Activated gamma-delta T cell treated with Interleukin-2 at 50 U/mL for 16 hours (primary cell): ENCODE measurements at places on chromosomes 5 and 9.

DNA sequence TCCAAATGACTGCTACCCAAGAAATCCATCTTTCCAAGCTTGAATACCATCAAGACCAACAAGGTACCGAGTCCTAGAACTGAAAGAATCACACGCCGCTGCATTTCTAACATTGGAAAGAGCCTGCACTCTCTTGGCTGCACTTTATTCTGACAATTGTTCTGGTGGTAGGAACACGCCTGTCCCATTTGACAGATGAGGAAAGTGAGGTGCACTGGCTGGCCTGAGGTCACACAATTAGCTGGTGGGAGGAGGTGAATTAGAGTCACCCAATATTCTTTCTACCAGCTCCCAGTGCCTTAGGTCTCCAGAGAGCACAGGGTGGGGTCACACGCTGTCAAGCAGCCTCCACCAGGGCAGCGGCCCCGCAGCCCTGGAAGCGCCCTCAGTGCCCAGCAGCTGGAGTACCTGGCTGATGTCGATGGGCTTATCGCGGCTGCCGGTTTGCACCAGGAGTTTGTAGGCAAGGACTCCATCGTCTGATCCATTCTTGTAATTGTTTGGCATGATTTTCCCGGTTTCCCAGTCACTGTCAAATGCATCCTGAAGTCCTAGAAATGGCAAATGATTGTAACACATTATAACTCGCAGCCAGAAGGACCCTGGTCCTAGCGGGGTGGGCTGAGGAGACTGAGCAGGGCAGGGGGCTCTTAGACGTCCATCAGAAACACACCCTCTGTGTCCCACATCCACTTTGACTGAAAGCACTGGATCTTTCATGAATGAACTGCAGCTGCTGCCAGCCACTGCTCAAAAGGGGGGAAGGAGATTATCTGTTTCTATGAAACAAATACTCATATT lies 55.1 kb downstream of the PTCH1 start:
- no peak for DNase-seq

- DNase-seq, result no peak
Observed at GRCh38 chr5:76384189-76384588, 18.9 kb upstream of the IQGAP2 start.

- no peak for DNase-seq
Observed at GRCh38 chr9:75001719-75002421, 26.2 kb downstream of the CARNMT1 start.

DNA sequence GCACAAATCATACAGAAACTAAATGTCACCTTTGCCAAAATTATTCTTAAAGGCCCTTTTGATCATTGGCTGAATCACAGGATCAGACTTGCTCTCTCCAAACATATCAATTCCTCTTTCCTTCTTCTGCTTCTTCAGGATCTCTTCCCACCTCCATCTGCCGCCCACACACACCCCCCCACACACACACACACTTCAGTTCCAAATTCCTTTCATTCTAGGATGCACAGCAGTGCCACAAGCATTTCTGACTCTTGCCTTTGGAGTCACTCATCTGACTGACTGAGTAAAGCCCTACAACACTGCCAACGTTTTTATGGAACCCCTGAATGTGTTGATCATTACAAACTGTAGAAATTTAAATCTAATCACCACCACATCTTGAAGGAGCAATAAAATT lies 22.9 kb downstream of the DNAH5 start:
- DNase-seq, result no peak

- DNase-seq, result no peak
Observed at GRCh38 chr5:159409801-159410200, 79.5 kb upstream of the IL12B start.

GRCh38 chr9:134716067-134716466 lies 74.5 kb downstream of the COL5A1 start:
- DNase-seq, result no peak

DNA sequence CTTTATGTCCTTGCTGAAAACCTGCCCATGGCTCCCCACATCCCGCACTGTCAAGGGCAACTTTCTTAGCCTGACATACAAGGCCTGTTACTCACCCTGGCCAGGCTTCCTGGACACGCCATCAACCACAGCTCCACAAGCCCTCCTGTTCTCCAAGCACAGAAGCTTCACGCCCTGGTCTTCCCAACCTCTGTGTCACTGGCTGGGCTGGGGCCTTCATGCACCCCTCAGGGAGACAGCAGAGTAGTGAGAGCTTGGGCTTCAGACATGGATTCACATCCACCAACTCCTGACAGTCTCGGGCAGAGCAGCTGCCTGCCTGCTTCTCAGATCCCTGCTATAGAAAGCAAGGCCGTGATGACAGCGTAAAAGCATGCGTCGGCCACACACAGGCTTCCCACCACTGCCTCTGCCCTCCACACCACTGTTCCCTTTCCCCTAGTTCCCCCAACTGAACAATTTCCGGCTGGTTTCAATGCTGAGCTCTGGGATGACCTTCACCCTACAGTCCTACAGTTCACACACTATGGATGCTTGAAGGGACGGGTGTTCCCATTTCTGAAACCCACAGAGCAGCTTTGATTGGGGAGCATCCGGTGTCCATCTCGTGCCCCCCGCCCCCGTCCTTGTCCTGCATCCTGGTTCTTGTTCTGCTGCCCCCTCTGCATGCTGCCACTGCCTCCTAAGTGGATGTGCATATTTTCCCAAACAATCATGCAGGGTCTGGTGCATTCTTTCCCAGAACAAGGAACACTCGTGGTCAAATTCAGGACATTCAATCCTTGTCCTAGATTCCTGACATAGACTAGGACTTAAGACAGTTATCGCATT lies 33.4 kb upstream of the ADAMTS2 start:
- no peak for DNase-seq

DNA sequence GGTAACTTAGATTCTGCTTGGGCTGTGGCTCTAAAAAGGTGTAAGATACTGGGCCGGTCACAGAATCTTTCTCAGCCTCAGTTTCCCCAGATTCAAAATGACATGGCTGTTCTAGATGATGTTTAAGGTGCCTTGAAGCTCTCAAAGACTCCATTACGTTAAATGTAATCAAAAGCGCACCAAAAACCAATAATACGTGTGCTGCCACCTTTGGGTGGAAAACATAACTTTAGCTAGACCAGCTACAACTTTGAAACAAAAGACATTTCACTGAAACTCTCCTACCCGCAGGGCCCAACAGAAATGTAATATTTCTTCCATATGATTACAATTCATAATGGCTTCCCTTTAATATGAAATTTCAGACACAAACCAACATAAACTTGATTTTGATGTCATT lies 35.0 kb upstream of the PCSK5 start:
- DNase-seq, result no peak

DNA sequence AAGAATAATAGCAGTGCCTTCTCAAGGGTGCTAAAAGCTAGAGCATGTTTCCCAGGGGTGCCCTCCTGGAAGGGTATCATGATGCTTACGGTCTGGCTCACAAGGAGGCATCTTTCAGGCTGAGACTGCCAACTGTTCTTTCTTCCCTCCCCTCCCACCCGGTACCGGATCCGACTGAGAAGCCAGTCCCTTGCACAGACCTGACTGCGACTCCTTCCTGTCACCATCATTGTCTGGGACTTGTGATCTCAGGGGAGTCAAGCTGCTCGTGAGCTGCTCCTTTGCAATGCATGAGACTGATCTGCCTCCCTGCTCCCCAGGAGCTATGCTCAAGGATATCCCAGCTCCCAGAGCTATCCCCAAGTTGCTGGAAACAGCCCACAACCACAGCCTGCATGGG lies 170.8 kb downstream of the GADD45G start:
- DNase-seq, result no peak

- no peak for DNase-seq
Observed at GRCh38 chr5:126628102-126628501, 27.4 kb downstream of the PHAX start.

GRCh38 chr5:63768221-63768620 lies 194.0 kb downstream of the HTR1A start:
- DNase-seq, result no peak

GRCh38 chr9:2039294-2040180 lies 24.4 kb downstream of the SMARCA2 start:
- DNase-seq, result no peak

- no peak for DNase-seq
Observed at GRCh38 chr9:4349816-4350418, 50.0 kb upstream of the GLIS3 start.

DNA sequence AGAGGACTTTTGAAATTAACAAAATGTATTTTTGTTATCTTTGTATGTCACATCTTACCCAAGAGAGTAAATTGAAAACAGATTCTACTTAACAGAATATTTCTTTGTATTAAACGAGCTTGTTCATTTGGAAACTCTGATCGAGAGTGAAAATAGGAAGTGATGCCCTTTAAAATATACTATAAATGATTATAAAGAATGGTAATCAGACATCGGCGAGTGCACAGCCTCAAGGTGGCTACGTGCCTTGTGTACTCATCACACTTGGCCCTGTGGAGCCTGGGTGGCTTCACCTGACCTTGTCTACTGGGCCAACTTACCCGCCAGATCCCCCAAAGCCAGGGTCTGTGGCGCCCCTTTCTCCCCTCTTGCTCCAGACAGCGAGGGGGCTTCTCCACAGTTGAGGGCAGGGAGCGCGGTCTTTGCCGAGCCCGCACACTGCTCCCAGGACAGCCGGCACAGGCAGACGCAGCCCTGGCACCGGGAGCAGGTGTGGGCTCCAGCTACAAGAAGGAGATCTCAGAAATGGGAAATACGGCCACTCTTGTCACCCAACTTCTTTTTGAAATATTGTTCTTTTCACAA lies 243.2 kb downstream of the CEMIP2 start:
- DNase-seq, result no peak

- DNase-seq, result no peak
Observed at GRCh38 chr5:109713453-109713852, 23.7 kb downstream of the MAN2A1 start.

DNA sequence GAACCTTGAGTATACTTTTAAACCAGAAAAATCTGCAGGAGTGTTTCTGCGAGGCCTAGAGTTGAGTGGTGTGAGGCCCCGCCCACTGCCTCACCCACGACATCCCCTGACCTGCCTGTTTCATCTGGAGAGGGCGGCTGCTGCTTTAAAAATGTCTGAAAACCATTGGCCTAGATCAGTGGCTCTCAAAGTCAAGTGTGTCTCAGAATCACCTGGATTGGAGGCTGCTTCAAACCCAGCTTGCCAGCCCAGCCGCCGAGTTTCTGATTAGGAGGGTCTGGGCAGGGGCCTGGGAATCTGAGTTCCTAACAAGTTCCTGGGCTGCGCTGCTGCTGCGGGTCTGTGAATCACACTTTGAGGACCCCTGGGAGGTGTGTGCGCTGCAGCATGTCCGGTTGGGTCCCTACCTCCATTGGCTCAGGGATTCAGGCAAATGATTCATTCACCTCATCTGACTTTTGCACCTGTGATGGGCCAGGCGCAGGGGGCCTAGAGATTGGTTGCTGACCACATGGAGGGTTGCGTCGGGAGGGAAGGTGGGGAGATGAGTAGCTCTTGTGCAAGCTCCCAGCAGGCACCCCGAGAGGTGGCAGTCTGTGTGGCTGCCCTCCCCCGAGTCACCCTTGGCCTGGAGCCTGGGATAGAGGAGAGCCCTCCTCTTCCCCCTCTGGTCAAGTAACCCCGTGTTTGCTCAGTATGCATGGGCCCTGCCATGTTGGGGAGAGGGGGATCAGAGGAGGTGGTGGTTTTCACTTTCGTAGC lies 27.6 kb upstream of the HMCN2 start:
- no peak for DNase-seq

DNA sequence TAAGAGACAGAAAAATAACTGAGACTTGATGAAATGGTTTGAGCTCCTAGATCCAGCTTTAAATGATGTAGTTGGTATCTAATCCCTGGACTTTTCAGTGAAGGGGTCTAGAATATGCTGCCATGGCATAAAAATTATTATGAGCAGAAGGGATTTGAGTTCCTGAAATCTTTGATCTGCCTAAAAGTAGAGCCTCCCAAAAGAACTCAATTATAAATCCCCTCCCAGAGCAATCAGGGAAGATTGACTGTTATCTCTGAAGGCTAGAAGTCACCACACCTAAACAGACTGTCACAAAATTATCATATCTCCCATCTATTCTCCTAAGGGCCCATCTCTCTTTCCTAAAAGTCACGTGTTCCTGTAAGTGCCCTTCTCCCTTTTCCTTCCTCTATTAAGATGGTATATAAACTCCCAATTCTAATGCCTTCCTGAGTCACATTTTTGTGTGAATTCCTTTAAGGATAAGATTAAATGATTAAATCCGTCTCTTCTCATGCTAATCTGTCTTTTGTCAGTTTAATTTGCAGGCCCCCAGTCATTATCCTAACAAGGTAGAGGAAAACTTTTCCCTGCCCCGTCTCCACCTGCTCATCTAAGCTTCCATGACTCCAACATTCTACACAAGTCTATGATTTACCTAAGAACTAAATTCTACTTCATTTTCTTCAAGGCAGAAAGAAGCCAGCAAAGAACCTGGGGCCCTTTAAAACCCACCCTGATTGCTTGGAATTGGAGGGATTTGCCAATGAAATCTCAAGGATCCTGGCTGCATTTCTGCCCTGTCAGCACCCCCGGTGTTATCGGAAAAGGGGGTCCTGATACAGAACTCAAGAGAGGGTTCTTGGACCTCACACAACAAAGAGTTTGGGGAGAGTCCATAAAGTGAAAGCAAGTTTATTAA lies 47.1 kb upstream of the PWWP2A start:
- no peak for DNase-seq

- DNase-seq, result no peak
Observed at GRCh38 chr9:114090798-114091197, 8.3 kb downstream of the KIF12 start.
